Esophagus squamous epithelium (tissue), 5 donors: ENCODE measurements at places on chromosomes 12 and 14.

- no peak overlapping the region for H3K4me3 ChIP-seq
- no peaks in the 10 kb centered on the region for H3K36me3 ChIP-seq
- no peaks in the 10 kb centered on the region for H3K4me1 ChIP-seq
Observed at GRCh38 chr12:78191611-78192010, 360.9 kb downstream of the NAV3 start.

- no peaks in the 10 kb centered on the region for H3K36me3 ChIP-seq
- no peak for DNase-seq
- H3K27me3 ChIP-seq, result no peaks in the 10 kb centered on the region
- H3K4me1 ChIP-seq, result no peaks in the 10 kb centered on the region
- no peak overlapping the region for H3K27ac ChIP-seq
Observed at GRCh38 chr12:19992311-19992710, 376.0 kb upstream of the PDE3A start.

DNA sequence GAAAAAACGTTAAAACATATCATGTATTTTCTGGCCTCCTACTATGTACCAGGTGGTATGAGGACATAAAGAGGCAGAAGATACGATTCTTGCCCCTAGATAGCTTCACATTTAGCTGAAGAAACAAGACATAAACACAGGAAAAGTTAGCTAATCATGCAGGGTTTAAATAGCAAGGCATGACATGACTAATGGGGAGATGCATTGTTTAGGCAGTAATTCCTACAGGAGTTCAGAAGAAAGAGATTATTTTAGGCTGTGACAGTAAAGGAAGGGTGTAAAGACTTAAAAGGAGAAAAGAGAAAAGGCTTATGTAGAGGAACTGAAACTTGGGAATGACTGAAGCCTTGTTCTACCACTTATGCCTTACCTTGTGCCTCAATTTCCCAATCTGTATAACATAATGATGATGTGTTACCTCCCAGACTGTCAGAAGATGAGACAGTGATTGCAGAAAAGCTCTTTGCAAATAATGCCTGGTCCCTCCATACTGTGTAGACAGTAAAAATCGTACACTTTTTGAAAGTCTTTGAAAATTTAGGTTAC, 44.4 kb downstream of the PRKCH start:
- peaks cover 15% of the 10 kb centered on the region for H3K4me1 ChIP-seq
- H3K27ac ChIP-seq, result peak overlapping the region; percentile 38
- no peaks in the 10 kb centered on the region for H3K36me3 ChIP-seq

GRCh38 chr12:123741937-123742572, 20.0 kb upstream of the DNAH10 start:
- no peaks in the 10 kb centered on the region for H3K4me1 ChIP-seq
- no peak overlapping the region for H3K4me3 ChIP-seq
- DNase-seq, result no peak
- peaks cover 96% of the 10 kb centered on the region for H3K36me3 ChIP-seq
- no peaks in the 10 kb centered on the region for H3K27me3 ChIP-seq
